ENCODE measurements at places on chromosomes 1 and 21.

GRCh38 chr1:97192872-97193572, 471.4 kb downstream of the PTBP2 start:
- DNase-seq = peak; percentile 32

GRCh38 chr1:25765136-25765922, 34.7 kb upstream of the SELENON start:
- no peak for DNase-seq

- peak; percentile 21 for DNase-seq
These were observed 41.8 kb upstream of the RALGPS2 start for GRCh38 chr1:178683291-178683690.

GRCh38 chr1:47687631-47688460, 250.0 kb downstream of the FOXD2 start:
- peak; percentile 46 for DNase-seq

- DNase-seq = no peak
These were observed 120.8 kb downstream of the DMRTB1 start for GRCh38 chr1:53580009-53580400.

GRCh38 chr1:17661546-17662157, 93.5 kb upstream of the ACTL8 start:
- DNase-seq = peak; percentile 83

GRCh38 chr1:23069149-23069548, 49.9 kb downstream of the KDM1A start:
- DNase-seq = no peak

DNA sequence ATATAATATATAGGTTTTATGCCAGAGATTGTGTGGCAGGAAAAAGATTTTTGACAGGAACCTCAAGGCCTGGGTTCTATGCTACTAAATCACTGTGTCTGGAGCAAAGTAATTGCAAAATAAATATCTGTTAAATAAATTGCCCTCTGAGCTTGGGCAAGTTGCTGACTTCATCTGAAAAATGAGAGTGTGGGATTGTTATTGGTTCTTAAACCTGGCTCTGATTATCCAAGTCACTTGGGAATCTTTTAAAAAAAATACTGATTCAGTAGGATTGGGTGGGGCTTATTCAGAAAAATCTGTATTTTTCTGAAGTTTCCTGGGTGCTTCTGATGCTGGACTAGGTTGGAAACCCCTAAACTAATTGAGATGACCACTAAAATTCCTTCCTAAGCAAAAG, 174.1 kb upstream of the SGIP1 start:
- DNase-seq = no peak

DNA sequence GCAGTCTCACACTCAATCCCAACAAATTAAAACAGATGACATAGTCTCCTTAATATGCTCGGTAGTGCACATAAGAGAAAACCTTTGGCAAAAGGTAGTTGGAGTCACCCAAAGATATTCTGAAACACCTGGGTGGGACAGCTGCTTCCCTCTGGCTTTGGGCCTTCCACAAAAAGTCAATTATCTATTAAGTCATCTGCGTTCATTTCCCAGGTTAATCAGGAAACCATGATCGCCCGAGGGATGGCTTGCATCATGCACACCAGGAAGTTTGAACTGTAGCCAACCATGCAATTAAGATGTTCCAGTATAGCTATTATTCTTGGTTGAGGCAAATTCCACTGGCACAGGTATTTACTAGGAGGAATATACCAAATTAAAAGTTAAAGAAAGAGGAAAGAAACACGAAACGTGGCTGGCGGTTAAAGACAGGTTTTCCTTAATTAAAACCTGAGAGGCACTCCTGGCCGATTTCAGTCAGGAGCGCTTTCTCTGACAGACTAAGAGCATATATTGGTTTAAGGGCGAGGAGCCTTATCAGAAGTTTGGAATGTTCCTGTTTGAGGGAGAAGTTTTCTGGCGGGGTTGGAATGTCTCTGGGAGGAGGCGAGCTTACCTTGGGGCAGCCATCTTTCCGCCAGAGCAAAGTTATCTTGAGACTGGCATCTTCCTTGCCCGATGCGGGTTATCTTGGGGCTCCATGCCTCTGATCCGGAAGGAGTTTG, 19.9 kb downstream of the CLDN17 start:
- peak; percentile 7 for DNase-seq

- no peak for DNase-seq
These were observed 46.5 kb upstream of the PRELP start for GRCh38 chr1:203428981-203429599.

DNA sequence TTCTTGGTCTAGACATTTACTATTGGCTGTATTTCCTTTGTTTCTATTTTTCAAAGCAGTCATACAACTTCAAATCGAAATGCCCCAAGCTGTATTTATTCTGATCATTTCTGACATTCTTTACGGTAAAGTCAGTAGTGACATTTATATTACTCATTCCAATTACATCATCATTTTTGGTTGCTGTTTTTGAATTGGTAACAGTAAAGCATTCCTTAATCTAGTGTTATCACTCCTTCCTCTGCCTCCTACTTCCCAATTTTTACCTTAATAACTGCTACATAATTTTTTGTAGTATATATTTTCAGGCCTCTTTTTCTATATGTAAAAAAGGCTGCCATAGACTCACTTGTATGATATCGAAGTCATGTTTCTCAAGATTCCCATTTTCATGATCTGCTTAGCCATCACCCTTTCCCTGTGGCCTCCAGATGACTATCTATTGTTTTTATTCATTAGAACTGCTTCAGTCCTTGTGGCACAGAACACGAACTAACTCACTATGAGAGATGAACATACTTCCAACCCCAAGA, 167.2 kb downstream of the RUNX1 start:
- no peak for DNase-seq

DNA sequence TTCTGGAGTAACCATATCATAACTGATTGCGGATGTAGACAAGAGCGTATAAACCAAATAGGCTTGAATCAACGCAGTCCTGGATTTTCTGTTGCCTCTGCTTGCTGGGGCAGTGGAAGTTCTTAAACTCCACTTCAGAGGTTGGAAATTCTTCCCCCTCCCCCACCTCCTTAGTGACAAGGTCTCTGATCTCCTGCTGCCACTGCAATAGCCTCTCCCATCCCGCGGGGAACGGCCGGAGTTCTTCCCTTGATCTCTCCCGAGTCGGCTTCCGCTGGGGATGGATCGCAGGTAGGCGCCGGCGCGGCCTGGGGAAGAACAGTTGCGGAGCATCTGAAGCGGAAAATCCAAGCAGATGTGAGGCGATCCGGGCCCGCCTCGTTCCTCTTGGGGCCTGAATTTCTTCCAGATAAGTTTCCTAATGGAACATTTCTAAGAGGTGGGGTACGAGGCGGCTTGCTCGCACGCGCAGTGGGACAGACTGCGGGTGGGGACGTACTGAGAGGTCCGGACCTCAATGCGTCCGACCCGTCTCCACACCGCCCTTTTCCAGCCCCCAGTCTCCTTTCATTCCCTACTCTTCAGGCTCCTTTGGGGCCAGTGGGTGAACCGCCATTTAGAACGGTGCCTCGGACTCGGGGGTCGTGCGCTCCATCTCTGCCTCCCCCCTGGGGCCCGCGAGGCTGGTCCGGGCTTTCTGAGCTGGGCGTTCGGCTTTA, 3.1 kb upstream of the SIM2 start:
- no peak for DNase-seq

GRCh38 chr1:46130121-46130520, 2.3 kb downstream of the PIK3R3 start:
- peak; percentile 26 for DNase-seq

GRCh38 chr1:112501810-112502641, 6.7 kb upstream of the WNT2B start:
- peak; percentile 78 for DNase-seq

DNA sequence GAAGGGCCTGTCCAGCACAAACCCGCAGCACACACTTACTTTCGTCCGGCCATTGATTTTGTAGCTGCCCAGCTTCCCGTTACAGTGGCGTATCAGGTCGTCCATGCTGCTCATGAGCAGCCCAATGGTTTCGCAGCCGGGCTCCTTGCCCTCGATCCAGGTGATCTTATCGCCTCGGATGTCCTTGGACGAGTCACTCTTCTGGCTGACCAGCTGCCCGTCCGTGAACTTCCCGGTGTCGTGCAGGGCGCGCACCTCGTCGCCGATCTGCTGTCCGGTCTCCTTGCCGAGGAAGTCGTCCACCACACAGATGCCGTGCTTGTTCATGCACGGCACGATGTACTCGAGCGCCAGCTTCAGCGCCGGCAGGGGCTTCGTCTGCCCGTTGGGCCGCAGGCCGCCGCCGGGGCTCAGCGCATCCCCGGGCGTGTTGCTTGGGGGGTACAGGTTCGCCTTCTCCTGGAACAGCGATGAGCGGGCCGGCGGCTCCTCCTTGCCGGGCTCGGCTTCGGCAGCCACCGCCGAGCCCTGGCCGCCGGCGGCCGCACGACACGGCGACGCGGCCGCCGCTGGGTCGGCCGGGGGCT, 1.0 kb downstream of the EGLN1 start:
- peak; percentile 56 for DNase-seq

- no peak for DNase-seq
These were observed 3.6 kb upstream of the KCNT2 start for GRCh38 chr1:196611873-196612272.

DNA sequence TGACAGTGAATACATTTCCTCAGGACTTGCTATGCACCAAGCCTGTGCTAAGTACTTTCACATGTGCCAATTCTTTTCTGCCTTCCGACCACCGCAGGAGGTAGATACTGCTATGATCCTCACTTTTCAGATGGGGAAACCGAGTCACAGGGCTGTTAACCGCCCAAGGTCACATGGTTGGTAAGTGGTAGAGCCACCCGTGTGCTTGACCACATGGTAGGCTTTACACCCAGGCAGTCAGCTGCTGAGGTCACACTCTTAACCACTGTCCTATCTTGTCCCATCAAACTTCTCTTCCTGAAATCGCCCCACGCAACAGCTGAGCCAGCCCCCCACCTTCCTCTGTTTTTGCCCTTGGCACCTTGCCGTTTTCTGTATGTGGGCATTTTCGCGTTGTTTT, 31.0 kb upstream of the SDHB start:
- DNase-seq = no peak

GRCh38 chr1:180928331-180929230, 15.9 kb downstream of the KIAA1614 start:
- peak; percentile 83 for DNase-seq

- DNase-seq = no peak
These were observed 33.9 kb downstream of the CDK18 start for GRCh38 chr1:205538235-205538840.

DNA sequence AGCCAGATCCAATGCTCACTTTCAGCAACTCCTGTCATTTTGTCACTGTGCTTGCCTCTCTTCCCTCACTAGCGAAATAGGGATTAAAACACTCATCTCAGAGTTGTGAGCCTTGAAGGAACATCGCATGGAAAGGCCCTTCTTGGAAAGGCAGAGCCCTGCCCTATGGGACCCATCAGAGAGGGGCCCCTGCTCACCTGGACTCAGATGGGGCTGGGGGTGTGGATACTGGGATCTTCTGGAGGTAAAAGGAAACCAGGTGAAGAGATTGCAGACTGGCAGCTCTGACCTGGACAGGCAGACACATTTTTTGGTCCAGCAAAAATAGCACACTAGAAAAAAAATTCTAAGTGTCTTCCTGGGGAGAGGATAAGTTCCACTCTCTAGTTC, 54.2 kb upstream of the EPS8L3 start:
- DNase-seq = no peak

DNA sequence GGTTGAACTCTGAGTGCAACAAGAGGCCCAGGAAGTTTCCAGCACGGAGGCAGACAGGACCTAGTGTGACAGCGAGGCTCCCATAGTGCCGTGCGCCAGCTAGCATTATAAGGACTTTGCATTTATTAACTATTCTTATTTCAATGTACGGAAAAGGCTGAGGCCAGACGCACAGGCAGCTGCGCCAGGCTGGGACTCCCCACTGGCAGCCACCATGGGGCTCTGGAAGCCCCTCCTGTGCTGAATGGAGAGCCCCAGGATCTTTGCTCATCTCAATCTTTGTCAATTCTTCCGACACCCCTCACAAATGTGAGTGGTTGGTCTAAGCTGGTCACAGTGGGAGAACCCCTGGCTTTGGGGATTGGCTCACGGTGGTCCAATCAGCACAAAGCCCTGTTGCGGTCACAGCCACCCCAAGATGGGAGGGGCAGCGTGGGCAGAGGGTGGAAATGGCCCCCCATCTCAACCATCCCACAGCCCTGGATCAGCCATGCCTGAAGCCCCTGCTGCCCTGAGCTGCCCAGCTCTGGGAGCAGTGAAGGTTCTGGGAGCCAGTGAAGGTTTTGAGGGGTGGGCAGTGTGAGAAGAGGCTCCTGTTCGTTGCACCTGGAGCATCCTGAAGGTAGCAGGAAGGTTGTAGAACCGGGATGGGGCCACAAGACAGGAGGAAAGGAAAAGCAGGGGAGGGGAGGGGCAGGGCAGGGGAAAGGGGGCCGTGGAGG, 59.5 kb upstream of the ADARB1 start:
- no peak for DNase-seq

DNA sequence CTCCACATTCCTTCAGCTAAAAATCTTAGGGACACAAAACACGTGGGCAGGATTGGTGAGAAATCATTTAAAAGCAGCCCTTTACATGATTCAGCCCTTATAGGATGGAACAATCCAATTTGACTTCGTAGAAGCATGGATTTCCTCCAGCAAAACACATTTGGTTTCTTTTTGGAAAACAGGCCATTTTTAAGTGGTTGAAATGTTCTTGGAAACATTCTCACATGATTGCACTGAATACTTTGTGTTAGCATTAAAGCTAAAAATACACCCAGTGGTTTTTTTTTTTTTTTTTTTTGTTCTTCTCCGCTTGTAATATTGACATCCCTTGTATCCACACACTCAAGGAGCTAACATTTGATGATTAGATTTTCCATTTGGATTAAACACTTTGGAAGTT, 42.1 kb upstream of the ABCG1 start:
- peak; percentile 80 for DNase-seq

DNA sequence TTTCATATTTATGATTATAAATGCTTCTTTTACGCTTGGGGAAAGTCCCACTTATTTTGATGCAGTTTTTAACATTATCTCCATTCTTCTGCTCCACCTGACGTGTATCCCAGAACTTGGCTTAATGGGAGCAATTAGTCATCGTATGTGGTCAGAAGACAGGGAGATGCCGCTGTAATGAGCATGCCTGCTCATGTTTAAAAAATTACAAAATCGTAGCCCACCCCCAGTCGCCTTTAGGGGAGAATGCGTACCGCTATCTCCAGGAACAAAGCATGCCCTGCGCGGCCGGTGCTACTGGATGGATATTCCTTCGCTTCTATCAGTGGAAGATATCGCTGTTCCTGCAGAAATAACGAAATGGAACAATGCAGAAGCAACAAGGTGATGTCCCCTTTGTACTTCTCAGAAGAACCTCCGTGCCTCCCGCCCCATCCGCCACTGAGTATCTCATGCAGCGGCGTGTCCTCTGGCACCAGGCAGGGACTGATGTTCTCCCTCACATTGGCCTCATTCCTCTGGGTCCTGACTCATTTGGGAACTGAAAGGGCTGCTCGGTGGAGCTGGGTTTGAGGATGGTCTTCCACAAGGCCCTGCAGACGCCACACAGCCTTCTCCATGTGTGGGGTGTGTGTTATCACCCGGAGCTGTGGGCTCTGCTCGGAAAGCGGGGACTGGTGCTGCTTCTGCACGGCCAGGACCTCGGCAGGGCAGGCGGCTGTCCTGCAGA, 116.3 kb upstream of the COL6A1 start:
- no peak for DNase-seq

- DNase-seq = no peak
These were observed 8.6 kb downstream of the TMEM35B start for GRCh38 chr1:34976384-34977209.

- no peak for DNase-seq
These were observed 2.4 kb downstream of the PDPN start for GRCh38 chr1:13586001-13586400.
